ENCODE measurements at places on chromosomes 16 and 17. TPM values are rescaled to one million over a fixed set of nuclear protein-coding genes. Genes with fewer than 3 reads are reported as not detected.

Gene ZNF750
- not detected for total RNA-seq

Gene PYDC1
- 0.92 TPM for total RNA-seq

Gene GUCY2D
- not detected for total RNA-seq

Gene OSGIN1
- total RNA-seq: 0.23 TPM

Gene HOXB9
- total RNA-seq: not detected

Gene NPIPA5
- total RNA-seq: 3.5 TPM

Gene CTRL
- 1.8 TPM for total RNA-seq

Gene HELZ
- 51.9 TPM for total RNA-seq

Gene ABCC3
- 0.46 TPM for total RNA-seq

Gene KRT9
- not detected for total RNA-seq

Gene NEUROD2
- 0.46 TPM for total RNA-seq

Gene JUP
- total RNA-seq: 29.8 TPM

Gene MYH1
- not detected for total RNA-seq

Gene C16orf92
- not detected for total RNA-seq

Gene CHST5
- 0.92 TPM for total RNA-seq

Gene SLC6A2
- total RNA-seq: not detected

Gene TANGO6
- 40.4 TPM for total RNA-seq

Gene NPIPB8
- total RNA-seq: not detected

Gene HOXB2
- not detected for total RNA-seq

Gene ZSCAN10
- not detected for total RNA-seq

Gene FBXL16
- total RNA-seq: 10.8 TPM

Gene PER1
- 9.0 TPM for total RNA-seq

Gene TBC1D3H
- total RNA-seq: not detected

Gene ZFP1
- total RNA-seq: 54.7 TPM

Gene TP53TG3
- not detected for total RNA-seq

Gene EXOC3L1
- 1.2 TPM for total RNA-seq

Gene TNP2
- not detected for total RNA-seq

Gene AGRP
- total RNA-seq: not detected

Gene OTOA
- 0.69 TPM for total RNA-seq

Gene KRT26
- total RNA-seq: not detected

Measured in diencephalon (tissue), 1 donor.